ENCODE measurements at places on chromosomes 3 and 15.

- DNase-seq: peak; percentile 8
Measured at GRCh38 chr15:83837945-83838571, 184.1 kb downstream of the ADAMTSL3 start.

GRCh38 chr3:128011140-128011539 is 41.1 kb upstream of the SEC61A1 start:
- peak; percentile 71 for DNase-seq

- no peak for DNase-seq
Measured at GRCh38 chr15:79453446-79453845, 21.3 kb downstream of the MINAR1 start.

DNA sequence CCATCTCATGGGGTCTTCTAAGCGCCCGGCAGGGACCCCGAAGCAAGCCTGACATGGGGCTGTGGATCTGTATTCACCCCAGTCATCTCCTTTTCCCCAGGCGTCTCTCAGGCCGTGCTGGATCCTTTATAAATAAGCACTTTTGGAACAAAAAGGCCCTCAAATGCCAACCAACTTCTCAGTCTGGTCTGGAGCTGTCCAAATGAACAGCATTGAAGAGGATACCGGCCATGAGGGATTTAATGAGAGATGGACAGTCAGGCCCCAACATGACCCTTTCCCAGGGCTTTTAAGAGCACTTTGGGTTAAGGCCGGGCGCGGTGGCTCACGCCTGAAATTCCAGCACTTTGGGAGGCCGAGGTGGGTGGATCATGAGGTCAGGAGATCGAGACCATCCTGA is 89.2 kb upstream of the SPATA12 start:
- DNase-seq: no peak

GRCh38 chr15:51092480-51093040 is 2.1 kb downstream of the TNFAIP8L3 start:
- no peak for DNase-seq

GRCh38 chr15:70752193-70752635 is 11.1 kb downstream of the UACA start:
- DNase-seq: no peak

DNA sequence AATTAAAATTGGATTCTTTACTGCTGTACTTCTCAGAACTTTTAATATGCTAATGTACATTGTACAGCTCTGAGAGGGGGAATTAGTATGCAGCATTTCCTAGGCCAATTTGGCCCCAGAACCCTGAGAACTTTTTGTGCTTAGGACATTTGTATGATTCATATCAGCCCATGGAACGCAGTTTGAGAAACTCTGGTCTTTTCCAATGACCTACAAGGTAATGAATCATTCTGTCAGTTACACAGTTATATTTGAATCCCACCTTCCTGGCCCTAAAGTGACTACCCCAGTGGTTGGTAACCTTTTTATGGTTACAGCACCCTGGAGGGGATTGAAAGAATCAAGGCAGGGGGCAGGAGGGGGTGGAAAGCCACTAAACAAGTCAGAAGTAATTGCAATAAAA is 25.6 kb upstream of the KBTBD12 start:
- no peak for DNase-seq

DNA sequence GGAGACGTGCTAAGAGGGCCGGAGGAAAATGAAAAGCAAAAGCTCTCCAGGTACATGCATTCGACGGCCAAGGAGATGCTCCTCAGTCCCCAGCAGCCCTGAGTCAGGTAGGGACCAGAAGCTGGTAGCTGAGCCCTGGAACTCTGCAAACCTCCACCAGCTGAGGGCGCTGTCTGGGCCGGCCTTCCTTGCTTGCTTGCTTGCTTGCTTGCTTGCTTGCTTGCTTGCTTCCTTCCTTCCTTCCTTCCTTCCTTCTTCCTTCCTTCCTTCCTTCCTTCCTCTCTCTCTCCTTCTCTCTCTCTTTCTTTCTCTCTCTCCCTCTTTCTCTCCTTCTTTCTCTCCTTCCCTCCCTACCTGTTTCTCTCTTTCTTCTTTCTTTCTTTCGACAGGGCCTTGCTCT is 94.6 kb upstream of the RASGRF1 start:
- DNase-seq: no peak

- no peak for DNase-seq
Measured at GRCh38 chr3:72348357-72348756, 499.9 kb downstream of the SHQ1 start.

GRCh38 chr3:94101860-94102259 is 39.0 kb downstream of the NSUN3 start:
- no peak for DNase-seq

DNA sequence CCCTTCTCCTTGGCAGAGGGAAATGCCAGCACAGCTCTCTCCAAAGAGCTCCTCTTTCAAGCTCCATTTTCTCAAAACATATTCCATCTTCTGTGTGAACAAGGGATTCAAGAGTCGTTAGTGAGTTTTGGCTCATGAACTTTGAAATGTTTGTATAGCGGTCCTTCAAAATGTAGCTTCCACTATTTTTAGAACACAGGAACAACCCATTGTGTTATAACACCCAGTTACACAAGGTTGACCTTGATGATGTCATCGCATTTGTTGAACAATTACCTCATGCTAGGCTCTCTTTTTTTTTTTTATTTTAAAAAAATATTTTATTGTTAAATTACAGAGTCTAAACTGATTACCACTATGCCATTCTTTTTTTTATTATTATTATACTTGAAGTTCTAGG is 251.7 kb downstream of the THSD4 start:
- no peak for DNase-seq

DNA sequence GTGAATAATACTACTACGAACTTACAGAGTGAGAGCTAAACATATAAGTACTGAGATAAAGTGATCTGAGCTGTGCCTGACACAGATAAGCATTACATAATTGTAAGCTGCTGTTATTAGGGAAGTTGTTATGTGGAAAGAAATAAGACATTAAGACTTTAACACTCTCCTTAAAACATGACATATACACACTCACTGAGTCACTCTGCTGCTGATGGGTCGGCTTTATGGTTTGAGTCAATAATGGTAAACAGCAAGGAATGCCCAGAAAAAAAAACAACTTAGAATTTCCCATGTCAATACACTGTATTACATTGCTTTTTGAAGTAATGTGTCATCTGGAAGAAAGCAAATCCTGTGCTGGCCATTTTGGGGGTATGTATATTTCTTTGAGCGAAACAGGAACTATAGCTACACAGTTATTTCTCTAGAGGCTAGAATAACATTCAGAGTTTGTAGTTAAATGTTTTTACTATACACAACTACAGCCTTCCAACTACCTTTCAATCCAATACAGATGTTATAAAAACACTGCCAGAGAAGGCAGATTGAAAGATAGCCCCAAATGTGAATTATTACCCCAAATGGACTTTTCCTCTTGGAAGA is 22.8 kb upstream of the SPRED1 start:
- DNase-seq: no peak

DNA sequence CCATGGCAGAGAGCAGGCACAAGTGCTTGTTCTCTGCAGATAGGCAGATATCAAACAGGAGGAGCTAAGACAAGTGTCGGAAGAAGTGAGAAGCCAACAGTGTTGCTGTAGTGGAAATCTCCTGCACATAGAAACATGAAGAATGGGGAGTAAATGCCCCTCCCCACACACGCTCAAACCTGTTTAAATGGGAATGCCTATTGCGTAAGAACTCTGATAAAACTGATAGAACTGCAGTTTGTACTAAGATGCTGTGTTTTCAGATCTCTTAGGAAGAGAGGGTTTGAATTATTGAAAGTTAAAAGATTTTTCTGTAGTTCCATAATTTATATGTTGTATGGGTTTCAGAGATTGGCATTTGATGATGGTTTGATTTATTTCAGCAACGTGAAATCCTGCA is 19.6 kb downstream of the EIF2AK4 start:
- no peak for DNase-seq

- DNase-seq: no peak
Measured at GRCh38 chr15:28890711-28891495, 5.1 kb downstream of the APBA2 start.

- DNase-seq: no peak
Measured at GRCh38 chr3:23756206-23756840, 49.4 kb upstream of the UBE2E1 start.

DNA sequence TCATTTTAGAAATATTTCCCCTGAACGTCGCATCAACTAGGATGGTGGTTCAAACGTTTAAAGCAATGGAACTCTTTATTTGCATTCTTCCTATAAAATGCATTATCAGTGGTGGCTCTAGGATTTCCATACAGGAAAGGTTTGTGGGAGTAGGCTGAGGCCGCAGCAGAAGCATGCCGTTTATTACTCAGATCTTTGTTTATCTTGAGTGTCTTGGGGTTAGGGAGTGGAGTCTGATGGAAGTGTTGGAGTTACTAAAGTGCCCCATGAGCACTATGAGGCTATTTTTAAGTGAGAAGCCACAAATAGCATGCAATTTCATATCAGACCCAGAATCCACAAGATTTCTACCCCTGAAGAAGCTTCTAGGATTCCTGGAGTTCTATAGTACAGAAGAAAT is 26.2 kb downstream of the ATOSA start:
- no peak for DNase-seq

GRCh38 chr3:12922881-12923431 is 81.6 kb upstream of the RPL32 start:
- no peak for DNase-seq

- DNase-seq: peak; percentile 30
Measured at GRCh38 chr3:132253262-132253878, 63.8 kb upstream of the ACP3 start.

GRCh38 chr3:188789251-188789650 is 382.5 kb upstream of the TPRG1 start:
- no peak for DNase-seq

DNA sequence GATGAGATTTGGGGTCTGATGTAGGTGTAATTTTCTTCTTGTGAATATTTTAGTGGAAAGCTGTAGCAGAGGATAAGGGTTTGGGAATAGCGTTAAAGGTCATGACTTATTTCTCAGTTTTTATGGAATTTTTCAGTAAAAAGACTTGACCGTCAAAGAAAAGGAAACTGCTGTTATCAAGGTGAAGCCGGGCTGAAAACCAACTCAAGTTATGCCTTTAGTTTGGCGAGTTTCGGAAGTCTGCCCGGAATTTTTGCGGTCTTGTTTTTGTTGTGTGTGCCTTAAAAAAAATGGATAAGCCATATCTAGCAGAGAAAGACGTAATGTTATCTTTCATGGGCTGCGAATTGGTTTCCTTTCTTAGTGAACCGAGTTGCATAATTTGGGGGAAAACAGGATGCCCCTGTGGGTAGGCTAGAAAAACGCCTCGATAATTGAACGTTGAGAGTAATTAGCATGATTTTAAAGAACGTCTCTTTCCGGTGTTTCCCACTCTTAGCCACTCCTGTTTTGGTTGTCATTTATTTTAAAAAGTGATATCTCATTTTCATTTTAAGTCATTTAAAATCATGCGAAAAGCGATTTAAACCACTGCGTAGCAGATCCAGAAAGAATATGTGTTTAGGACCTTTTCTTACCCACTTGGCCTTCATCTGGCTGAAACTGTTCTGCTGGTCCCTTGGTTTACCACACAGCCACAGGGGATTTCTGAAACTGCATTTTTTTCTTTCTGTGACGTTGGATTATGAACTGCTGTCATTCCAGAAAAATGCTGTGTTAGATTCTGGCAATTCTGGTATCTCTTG is 1.1 kb downstream of the NFKBIZ start:
- no peak for DNase-seq

- DNase-seq: no peak
Measured at GRCh38 chr3:48985831-48986376, 4.1 kb upstream of the P4HTM start.

DNA sequence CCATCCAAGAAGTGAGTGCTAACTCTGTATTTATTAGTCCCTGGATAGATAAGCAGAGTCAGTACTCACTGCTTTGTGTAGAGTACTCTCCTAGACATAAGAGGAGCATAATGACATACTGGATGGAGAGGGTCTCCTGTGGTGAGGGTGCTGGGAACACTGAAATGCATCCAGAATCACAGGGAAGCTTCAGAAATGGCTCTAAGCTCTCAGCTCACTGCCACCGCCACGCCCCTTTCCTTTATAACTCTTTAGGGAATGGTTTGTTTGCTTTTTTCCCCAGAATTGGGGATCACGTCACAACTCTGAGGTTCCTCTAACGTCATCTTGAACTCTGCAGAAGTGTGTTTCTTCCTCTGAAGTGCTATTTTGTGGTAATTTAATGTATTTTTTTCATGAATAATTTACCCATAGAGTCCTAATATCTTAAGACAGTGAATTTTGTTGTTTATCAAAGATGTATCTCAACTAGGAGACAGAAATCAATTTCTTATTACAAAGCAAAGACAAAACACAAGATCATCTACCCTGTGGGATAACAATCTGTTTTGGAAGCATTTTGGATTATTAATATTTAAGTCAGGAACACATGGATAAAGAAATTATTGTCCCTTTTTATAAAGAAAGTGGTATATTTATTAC is 154.6 kb downstream of the PTPRG start:
- no peak for DNase-seq

DNA sequence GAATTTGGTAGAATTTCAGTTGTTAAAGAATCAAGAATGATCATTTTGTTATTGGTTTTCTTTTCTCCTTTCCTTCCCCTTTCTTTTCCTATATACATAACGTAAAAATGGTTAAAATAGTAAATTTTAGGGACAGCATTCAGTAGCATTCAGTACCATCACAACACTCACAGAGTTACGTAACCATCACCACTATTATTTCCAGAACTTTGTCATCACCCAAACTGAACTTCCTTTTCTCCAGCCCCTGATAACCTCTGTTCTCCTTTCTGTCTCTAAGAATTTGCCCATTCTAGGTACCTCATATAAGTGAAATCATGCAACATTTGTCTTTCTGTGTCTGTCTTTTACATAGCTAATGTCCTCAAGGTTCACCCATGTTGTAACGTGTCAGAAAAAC is 165.3 kb downstream of the AKAP13 start:
- DNase-seq: no peak

GRCh38 chr15:33314069-33314468 is 3.3 kb downstream of the RYR3 start:
- DNase-seq: no peak

DNA sequence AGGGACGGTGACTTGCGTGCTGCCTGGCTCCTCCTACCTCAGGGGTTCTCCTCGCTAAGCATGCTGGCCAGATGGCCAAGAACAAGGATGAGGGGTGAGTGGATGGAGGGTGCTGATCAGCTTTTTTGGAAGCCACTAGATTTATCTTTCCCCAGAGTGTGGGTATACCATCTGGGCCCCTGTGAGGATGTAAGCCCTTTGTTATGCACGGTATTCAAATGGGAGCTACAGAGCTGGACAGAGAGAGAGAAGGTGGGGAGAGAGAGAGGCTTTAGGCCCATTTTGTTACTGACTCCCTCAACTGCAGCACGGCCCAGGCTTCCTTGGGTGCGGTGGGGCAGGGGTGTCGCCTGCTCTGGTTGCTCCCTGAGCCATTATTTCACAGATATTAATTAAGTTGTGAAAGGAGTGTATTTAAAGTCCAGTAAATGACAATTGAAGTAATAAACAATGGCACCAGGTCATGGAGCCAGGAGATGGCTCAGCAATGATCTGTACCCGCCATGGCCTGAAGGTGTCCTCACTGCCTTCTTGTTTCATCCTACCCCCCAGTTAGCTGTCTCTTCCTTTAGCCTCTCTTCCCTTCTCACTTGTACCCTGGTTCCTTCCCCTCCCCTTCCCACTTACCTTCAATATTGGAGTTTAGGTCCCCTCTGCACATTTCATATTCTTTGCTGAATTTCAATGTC is 158.0 kb downstream of the CLSTN2 start:
- no peak for DNase-seq

Data from COR-L47 (cell line).